ENCODE measurements at places on chromosomes 5 and 9.
A peak's percentile ranks its signal among the peaks of the same experiment; 100 is the strongest.

DNA sequence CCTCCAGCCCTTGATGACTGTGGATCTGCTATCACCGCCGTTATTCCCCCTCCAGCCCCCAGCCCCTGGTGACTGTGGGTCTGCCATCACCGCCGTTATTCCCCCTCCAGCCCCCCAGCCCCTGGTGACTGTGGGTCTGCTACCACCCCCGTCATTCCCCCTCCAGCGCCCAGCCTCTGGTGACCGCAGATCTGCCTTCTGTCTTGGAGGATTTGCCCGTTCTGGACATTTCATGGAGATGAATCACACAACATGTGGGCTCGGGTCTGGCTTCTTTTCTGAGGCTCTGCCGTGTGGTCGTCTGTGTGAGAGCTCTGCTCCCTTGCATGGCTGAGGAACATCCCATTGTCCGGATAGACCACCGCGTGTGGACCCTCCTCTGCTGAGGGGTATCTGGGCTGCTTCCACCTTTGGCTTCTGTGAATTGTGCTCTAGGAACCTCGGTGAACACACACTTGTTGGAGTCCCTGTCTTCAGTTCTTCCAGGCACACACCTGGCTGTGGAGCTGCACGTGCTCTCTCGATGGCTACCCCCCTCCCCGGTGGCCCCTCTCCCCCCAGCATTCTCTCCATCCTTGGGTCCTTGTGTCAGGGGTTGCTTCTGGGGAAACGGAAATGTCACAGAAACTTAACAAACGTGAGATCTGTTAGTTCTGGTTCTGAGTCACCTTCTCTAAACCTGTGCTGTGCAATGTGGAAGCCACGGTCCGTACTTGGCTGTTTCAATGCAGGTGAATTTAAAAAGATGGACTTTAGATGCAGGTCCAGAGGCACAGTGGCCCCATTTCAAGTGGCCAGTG lies 105.3 kb upstream of the COL5A1 start:
- no peak for DNase-seq

- DNase-seq: no peak
Observed at GRCh38 chr5:180974612-180975315, 13.9 kb upstream of the BTNL3 start.

- DNase-seq: no peak
Observed at GRCh38 chr5:140556438-140556837, 835 bp downstream of the SRA1 start.

DNA sequence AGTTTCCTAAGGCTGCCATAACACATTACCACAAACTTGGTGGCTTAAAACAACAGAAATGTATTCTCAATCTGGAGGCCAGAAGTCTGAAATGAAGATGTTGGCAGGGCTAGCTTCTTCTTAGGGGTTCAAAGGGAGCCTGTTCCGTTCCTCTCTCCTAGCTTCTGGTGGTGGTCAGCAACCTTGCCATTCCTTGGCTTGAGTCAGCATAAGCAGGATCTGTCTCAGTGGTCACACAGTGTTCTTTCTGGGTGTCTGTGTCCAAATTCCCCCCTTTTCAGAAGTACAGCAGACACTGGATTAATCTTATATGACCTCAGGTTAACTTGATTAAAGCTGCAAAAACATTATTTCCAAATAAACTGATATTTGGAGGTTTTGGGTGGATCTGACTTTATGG lies 2.1 kb upstream of the OSMR start:
- no peak for DNase-seq

DNA sequence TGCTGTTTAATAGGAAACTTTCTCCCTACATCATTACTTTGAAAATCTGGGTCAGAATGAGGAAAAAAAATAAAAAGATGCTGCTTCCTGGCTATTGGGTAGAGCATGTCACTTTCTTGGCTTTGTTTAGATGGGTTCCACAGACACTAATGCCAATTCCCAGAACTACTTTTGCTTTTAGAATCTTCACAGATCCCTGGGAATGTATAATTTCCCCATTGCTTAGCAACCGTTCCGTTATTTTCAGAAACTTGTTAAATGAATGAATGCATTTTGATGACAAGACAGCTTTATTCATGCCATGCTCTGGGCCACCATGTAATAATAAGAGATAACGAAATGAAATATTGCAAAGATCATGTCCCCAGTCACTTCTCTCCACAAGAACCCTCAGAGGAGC lies 126.5 kb upstream of the TRPC7 start:
- no peak for DNase-seq

DNA sequence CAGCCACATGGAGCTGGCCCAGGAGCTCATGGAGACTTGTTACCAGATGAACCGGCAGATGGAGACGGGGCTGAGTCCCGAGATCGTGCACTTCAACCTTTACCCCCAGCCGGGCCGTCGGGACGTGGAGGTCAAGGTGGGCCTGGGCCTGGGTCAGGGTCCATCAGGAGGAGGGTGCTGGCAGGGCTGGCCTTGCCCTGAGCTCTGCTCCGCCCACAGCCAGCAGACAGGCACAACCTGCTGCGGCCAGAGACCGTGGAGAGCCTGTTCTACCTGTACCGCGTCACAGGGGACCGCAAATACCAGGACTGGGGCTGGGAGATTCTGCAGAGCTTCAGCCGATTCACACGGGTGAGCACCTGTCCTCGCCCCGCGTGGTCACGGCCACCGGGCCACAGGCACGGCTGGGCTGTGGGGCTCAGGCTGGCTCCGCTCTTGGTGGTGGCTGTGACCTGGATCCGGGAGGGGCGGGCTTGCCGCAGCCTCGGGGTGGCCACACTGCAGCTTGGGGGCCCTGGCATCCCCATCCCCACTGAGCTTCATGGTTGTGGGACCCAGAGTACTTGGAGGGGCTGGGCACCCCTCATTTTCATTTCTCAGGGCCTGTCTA lies 7.1 kb downstream of the DPP7 start:
- DNase-seq: no peak

GRCh38 chr9:79645110-79645509 lies 73.3 kb downstream of the TLE4 start:
- no peak for DNase-seq

- no peak for DNase-seq
Observed at GRCh38 chr9:21688108-21689102, 114.0 kb upstream of the MTAP start.

DNA sequence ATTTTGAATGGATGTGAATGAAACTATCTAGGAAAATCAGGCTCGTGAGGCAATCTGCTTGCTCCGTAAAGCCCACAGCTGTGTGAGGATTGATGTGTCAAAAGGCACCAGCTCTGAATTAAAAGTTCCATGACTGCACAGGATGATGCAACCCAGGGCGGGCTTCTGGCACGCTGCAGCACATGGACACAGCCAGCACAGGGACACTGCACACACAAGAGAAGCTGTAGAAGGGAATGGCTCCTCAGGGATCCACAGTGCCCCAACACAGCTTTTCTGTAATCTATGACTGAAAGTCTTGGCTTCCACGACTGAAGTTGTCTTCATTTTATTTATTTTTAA lies 151.0 kb downstream of the GCNT1 start:
- peak; percentile 38 for DNase-seq

DNA sequence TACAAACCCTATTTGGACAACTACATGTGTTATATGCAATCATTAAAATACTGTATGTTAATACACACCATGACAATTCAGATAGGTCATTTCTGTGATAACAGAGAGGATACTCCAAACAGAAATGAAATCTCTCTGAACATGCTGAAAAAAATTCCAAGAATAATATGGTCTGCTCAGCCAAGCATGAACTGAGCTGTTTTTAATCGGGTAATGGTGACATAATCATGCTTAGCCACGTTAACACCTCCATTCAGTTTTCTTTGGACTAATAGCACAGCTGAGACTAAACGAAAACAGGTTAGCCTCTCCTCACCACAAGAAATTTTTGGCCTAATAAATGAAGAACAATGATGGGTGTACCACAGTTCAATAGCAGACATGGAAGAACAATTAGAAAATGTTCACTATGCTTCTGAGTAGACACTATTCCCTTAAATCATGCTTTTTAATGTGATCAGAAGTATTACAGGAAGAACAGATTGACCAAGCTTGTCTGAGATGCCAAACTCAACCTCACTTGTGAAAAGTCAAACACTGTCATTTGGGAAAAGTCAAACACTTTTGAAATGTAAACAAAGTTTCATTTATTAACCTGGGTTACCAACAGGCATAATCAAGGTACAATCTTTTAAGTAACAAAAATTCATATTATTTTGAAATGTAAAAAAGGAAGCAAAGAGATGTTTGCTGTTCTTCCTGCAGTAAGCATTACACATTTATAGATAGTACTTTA lies 19.4 kb downstream of the RAB14 start:
- no peak for DNase-seq

- no peak for DNase-seq
Observed at GRCh38 chr9:76403352-76403751, 9.1 kb upstream of the RFK start.
